ENCODE measurements at places on chromosomes 13 and 19.
A peak's percentile ranks its signal among the peaks of the same experiment; 100 is the strongest.

- no peak for DNase-seq
Measured at GRCh38 chr13:106232681-106233080, 302.8 kb downstream of the EFNB2 start.

DNA sequence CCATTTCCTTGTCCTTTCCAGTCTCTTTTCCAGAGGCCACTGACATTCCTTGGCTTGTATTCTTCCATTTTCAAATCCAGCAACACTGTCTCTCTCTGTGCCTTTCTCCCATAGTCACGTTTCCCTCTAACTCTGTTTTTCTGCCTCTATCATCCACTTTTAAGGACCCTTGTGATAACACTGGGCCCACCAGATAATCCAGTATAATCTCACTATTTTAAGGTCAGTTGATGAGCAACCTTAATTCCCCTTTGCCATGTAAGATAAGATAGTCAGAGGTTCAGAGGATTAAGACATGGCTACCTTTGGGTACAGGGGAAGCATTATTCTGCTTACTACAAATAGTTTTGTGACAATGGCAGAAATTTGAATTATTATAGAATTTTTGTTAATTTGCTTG, 45.7 kb upstream of the N4BP2L1 start:
- DNase-seq, result no peak

GRCh38 chr13:42215578-42216421, 56.2 kb upstream of the AKAP11 start:
- peak; percentile 67 for DNase-seq

DNA sequence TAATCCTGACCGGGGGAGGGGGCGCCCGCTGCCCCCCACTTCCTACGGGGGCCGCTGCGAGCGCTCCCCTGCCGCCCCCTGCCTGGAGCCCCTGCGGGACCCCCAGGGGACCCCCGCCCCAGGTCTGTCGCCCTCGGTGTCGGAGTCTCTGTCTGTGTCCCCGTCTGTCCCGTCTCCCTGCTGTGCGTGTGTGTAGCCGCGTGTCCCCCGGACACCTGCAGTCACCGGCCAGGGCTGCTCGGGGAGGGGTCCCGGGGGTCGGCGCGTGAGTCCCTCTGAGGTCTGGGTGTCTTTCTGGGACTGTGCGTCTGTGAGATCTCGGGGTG, 7.7 kb upstream of the NFIC start:
- DNase-seq, result no peak
